Activated CD4-positive, alpha-beta T cell treated with anti-CD3 and anti-CD28 coated beads, Interleukin-2, amount 10 ng/mL, durations not matched to agents 7 days and 5 days (primary cell): ENCODE measurements at places on chromosomes 3 and 15.

- DNase-seq = no peak
Measured at GRCh38 chr3:189344996-189345395, 173.2 kb downstream of the TPRG1 start.

- no peak for DNase-seq
Measured at GRCh38 chr15:80480171-80480811, 76.1 kb downstream of the ARNT2 start.

- no peak for DNase-seq
Measured at GRCh38 chr3:44092497-44092896, 149.2 kb upstream of the TOPAZ1 start.

GRCh38 chr3:38383156-38383875 is 36.7 kb downstream of the XYLB start:
- no peak for DNase-seq

GRCh38 chr3:134624537-134625287 is 26.1 kb downstream of the KY start:
- DNase-seq = no peak
